Activated CD4-positive, alpha-beta T cell treated with anti-CD3 and anti-CD28 coated beads, Interleukin-2, amount 10 ng/mL, durations not matched to agents 7 days and 5 days (primary cell): ENCODE measurements at places on chromosomes 1 and 21.

DNA sequence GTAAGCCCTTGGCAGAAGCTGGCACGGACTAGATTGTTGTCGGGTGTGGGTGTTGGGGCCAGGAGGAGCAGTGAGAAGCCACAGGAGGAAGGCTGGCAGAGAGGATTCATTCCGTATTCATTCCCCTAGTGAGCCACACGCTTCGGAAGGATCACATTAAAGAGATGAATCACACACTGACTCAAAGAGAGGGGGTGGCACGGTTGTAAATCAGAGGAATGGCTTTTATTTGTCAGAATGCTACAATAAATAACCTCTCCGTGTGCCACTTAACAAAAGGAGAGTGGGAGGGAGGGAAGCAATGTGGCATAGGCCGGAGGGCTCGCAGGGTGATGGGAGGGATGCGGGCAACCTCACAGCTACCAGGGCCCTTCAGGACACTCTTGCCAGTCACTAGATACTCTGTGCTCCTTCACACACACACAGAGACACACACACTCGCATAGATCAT lies 135.5 kb downstream of the HIVEP3 start:
- H3K36me3 ChIP-seq: peaks cover 23% of the 10 kb centered on the region
- H3K4me1 ChIP-seq: peaks cover 16% of the 10 kb centered on the region
- no peak overlapping the region for H3K4me3 ChIP-seq
- no peak for DNase-seq
- H3K27ac ChIP-seq: no peak overlapping the region
- no peaks in the 10 kb centered on the region for H3K27me3 ChIP-seq

- H3K27ac ChIP-seq: no peak overlapping the region
- no peak for DNase-seq
Measured at GRCh38 chr1:184635347-184635979, 119.2 kb downstream of the EDEM3 start.

- H3K36me3 ChIP-seq: no peaks in the 10 kb centered on the region
- no peak overlapping the region for H3K4me3 ChIP-seq
- no peak for DNase-seq
- no peak overlapping the region for H3K27ac ChIP-seq
- peaks cover 3% of the 10 kb centered on the region for H3K27me3 ChIP-seq
Measured at GRCh38 chr1:233470741-233471499, 143.0 kb upstream of the KCNK1 start.

DNA sequence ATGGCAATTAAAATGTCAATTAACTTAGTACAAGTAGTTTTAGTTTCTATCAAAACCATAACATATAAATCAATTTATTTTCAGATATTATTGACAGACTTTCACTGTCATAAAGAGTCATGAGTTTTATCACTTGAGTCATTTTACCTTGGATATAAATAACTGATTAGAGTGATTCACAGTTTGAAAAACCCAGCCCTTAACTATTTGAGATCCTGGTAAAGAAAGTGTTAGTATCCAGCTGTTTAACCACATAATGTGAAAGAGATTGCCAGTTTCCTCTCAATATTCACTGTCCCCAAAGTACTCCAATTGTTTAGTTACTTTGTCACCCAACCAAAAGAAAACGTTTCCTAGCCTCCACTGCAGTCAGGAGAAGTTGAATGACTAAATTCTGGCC lies 91.3 kb downstream of the UCHL5 start:
- H3K27ac ChIP-seq: no peak overlapping the region
- no peaks in the 10 kb centered on the region for H3K36me3 ChIP-seq
- no peaks in the 10 kb centered on the region for H3K27me3 ChIP-seq
- no peak overlapping the region for H3K4me3 ChIP-seq
